ENCODE measurements at places on chromosomes 1 and 21. TPM values are rescaled to one million over a fixed set of nuclear protein-coding genes. Genes with fewer than 3 reads are reported as not detected.

Gene NES
- 55.1 TPM for total RNA-seq

- no peak for DNase-seq
Measured at GRCh38 chr1:227942716-227943261, 4.9 kb downstream of the WNT9A start.

DNA sequence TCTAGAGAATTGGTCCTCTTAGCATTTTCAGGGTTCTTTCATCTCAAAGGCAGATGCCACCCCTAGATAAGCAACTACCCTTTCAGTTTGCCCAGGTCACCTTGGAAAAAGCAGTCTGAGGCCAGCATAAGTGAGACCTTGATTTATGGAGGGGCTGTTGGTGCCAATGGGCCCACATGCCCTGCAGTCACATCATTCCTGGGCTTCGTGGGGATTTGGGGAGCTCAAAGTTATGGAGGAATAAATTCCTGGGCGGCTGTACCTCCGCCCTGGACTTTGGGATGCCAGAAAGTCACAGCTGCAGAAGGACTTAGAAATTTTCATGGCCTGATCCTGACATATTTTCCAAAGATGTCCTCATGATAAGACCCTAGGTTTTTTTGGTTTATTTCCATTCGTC lies 2.7 kb upstream of the SDHB start:
- no peak for DNase-seq

Gene PEAR1
- 10.9 TPM for total RNA-seq

DNA sequence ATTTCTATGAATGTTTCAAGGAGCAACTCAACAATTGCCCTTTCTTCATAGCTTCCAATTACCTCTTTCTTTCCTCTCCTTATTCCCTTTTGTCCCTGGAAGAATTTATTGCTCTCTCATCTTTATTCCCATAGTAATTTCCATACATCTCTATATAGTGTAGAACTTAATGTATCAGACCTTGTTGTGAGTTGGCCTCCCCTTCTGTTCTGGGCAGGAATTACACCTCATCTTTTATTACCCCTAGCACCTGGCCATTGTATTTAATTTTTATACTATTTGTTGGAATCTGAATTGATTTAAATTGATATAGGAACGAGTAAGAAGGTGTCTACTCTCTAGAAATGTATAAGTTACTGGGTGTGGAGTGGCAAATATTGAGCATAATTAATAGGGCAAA lies 114.5 kb downstream of the CACHD1 start:
- DNase-seq = no peak

Gene TRMT13
- 6.3 TPM for total RNA-seq

Gene WNT4
- total RNA-seq = 0.39 TPM

DNA sequence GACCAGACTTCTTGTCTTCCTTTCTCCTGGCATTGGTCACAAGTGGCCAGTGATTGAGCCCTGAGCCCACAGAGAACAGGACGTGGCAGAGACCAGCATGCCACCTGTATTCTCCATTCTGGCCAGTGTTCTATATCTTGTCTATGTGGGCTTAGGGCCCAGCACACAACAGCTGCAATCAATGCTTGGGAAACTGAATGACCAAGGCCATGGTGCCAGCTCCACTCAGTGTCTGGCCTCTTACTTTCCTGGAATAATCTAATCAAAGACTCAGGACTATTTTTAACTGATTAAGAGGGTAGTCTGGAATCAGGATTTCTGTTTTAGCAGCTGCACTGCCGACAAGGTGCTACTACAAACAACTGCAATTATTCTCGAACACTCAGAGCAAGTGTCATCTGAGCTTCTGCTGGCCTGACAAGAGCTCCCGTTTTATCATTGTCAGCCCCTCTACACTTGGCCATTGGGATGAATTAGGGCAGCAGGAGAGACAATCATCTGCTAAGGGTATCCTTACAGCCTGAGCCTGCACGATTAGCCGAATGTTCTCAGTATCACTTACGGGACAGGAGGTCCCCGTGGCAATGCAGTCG lies 74.4 kb upstream of the GRIK3 start:
- DNase-seq = no peak

- no peak for DNase-seq
Measured at GRCh38 chr1:18297896-18298648, 182.7 kb upstream of the KLHDC7A start.

DNA sequence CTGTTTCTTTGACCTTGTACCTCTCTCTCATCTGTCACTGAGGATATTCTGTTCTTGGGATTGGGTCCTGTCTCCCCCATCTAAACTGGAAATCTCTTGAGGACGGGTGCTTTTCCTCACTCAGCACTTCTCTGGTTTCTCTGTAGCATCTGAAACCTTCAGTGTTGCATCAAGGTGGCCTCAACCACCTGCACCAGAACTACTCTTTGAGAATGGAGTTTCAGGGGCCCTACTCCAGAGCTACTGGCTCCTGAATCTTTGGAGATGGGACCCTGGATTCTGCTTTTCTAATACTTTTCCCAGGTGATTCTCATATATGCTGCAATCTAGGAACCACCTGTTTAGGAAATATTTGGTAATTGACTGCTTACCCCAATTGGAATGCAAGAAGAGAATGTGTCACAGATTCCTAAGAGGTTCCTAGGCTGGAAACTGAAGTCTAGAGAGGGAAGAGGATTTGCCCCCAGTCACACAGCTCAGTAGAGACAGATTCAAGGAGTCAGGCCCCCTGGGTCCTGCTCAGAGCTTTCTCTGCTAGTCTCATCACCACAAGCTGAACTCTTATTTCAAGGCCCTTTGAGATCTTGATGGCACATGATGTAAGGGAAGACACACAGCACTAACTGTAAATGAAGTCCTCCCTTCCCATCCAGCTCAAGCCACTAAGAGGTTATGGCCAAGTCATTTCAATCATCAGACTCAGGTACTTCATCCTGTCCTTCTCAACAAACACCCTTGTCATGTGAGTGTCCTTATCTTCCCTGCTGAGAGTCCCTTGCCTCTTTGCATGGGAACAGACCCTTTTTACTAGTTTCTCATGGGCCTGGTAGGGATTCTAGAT lies 48.7 kb downstream of the EIF2D start:
- no peak for DNase-seq

- no peak for DNase-seq
Measured at GRCh38 chr1:53642215-53642555, 96.8 kb downstream of the GLIS1 start.

DNA sequence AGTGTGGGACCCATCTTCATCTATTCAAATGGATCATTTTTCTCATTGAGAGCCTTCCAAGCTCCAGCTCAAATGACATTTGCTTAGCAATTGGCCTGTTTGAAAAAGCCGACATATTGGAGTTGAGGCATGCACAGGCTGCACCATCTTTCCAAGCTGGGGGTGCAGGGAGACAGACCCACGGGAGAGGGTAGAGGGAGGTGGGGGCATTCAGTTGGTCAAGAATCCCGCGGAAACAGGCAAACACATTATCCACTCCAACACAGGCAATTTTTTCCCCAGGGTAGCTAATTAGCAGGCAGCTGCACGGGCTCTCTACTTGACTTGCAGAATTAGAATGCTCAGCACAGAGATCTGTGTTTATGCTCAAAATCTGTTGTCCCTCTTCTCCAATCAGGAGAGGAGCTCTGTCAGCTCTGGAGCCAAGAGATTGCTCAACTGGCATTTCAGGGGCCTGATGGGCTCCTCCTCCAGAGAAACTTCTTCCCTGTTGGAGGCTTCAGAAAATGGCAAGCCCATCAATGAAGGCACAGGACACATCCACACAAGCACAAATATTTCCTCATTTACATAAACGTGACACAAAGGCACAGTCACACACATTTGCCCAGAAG lies 267.8 kb downstream of the FOXD2 start:
- DNase-seq = no peak

DNA sequence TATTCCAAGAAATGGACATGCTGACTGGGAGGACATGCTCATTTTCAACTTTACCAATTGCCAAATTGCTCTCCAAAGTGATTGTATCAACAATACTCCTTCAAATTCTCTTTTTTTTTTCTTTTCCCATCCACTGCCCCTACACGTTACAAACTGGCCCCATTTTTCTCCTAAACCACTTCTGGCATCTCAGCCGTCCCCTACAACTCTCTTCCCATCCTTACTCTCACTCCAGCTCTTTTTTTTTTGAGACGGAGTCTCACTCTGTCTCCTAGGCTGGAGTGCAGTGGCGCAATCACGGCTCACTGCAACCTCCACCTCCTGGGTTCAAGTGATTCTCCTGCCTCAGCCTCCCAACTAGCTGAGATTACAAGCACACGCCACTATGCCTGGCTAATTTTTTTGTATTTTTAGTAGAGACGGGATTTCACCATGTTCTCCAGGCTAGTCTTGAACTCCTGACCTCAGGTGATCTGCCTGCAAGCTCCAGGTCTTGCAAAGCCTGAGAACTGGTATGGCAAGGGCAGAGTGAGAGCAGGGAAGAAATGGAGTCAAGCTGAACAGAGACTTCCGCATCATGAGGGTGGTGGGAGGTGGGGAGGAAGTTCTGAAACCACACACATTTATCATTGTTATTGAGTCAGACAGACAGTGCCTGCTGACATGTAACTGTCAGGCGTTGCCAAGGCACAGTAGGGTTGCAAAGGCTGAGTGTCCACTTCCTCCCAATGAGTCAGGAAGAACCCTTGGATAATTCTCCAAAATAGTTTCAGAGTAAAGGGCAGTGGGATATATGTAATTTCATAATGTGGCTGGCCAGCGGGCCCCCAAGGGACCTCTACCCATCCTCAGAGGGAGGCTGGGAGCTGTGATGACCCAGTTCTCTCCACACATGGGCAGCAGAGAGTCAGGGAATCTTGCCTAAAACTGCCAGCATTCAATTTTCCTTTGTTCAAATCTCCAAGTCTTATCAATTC lies 17.4 kb downstream of the CELA3A start:
- no peak for DNase-seq

- DNase-seq = no peak
Measured at GRCh38 chr1:172931761-172932160, 119.0 kb downstream of the TNFSF18 start.

- no peak for DNase-seq
Measured at GRCh38 chr1:67683316-67683715, 1.7 kb upstream of the GADD45A start.

DNA sequence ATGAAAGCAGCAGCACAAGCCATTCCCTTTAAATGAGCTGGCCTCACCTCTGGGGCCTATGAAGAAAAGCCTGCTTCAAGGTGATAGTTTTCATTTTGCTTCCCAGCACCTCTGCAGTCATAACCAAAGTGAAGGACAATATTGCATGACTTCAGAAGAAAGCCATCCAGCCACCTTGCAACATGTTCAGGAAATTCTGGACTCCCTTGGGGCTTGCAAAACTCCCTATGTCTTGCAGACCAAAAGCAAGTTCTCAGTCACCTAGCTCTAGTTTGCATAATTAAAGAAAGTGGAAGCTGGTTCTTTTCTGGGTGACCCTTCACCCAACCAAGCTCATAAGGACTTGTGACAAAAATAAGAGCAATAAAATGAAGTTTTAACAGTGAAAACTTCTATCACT lies 87.6 kb downstream of the GFI1 start:
- DNase-seq = no peak

- DNase-seq = no peak
Measured at GRCh38 chr1:235302143-235302542, 25.8 kb downstream of the ARID4B start.

Gene PRMT6
- 12.6 TPM for total RNA-seq

GRCh38 chr21:16004086-16004485 lies 274.3 kb downstream of the USP25 start:
- no peak for DNase-seq

DNA sequence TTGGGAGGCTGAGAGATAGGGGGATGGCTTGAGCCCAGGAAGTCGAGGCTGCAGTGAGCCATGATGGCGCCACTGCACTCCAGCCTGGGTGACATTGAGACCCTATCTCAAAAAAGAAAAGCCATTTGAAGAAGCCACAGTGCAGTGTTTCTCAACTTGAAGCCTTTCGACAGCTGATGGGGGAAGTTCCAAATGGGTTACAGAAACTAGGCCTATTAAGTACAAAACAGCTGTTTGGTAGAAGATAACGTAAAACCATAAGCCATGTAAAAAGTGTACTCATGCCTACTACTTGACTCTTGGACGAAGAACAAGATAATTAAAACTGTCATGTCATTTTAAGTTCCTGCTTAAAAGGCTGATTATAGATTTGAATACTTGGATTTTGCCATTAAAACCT lies 16.6 kb downstream of the COPA start:
- no peak for DNase-seq

Gene SYTL1
- under 0.01 TPM for total RNA-seq

- no peak for DNase-seq
Measured at GRCh38 chr1:44040846-44041245, 9.6 kb upstream of the SLC6A9 start.

Gene PLXNA2
- total RNA-seq = 40.8 TPM

Gene WDR64
- not detected for total RNA-seq

DNA sequence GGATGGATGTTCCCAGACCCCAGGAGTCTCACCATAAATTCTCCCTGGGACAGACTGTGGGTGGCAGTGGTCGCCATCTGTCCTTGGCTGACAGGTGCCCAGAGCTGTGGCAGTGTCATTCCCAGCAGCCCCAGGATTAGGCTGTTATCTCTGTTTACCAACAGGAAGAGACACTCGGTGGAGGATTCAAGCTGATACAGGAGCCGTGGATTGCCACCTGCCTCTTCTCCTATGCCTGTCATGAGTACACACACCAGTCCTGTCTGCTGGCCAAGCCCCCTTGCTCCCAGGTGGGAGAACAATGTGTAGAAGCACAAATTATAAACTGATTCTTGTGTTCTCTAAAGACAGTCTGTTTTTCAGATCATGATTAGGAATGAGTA lies 152.6 kb downstream of the ETS2 start:
- DNase-seq = no peak

Gene CA6
- total RNA-seq = not detected

GRCh38 chr1:171799166-171799565 lies 17.7 kb downstream of the METTL13 start:
- no peak for DNase-seq

- DNase-seq = no peak
Measured at GRCh38 chr1:65066419-65066765, 81.6 kb upstream of the AK4 start.

DNA sequence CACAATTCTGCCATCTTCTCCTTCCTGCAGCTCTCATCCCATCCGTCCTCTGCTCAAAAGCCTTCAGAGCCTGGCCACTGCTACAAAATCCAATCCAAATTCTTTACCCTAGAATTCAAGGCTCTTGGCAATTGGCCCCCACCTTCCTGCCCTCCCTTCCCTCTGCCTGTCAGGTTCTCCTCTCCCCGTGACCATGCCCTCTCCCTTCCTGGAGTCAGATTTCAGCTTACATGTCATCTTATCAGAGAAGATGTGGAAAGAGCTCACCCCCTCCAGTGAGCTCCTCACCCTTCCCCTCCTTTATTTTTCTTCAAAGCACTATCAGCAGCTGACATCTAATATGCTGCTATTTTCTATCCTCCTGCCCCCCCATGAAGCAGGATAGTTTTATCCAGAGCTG lies 86.9 kb downstream of the GRIK3 start:
- no peak for DNase-seq

DNA sequence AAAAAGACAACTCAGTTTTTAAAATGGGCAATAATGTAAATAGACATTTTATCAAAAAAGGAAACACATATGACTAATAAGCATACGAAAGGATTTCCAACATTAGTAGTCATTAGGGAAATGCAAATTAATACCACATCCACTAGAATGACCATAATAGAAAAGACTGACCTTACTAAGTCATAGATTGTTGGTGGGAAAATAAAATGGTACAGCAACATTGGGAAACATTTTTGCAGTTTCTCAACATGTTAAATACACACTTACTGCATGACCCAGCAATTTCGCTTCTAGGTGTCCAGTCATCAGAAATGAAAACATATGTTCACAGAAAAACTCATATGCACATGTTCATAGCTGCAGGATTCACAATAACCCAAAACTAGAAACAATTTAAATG lies 29.9 kb upstream of the SLC44A3 start:
- DNase-seq = no peak

Gene RNF186
- not detected for total RNA-seq

GRCh38 chr1:236522937-236523703 lies 662 bp upstream of the LGALS8 start:
- DNase-seq = peak; percentile 17
